ENCODE measurements at places on chromosomes 1 and 21.

DNA sequence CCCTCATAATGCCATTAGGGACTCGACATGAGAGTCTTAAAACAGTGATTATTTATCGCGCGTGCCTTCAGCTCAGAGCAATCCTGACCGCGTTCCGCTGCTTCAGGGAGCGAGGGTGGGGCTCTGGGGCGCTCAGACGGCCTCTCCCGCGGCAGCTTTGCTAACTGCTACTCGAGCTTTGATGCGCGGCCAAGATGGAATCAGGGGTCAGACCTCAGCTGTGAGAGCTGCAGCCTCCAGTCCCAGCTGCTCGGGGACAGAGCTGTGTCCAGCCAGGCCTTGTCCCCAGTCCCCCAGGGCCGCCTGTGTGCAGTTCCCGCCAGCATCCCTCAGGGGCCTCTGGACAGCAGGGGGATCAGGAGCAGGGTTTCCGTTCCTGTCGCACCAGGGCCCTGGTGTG, 104.6 kb upstream of the TTC34 start:
- DNase-seq: no peak

GRCh38 chr1:246971969-246972368, 35.9 kb downstream of the ZNF695 start:
- no peak for DNase-seq

DNA sequence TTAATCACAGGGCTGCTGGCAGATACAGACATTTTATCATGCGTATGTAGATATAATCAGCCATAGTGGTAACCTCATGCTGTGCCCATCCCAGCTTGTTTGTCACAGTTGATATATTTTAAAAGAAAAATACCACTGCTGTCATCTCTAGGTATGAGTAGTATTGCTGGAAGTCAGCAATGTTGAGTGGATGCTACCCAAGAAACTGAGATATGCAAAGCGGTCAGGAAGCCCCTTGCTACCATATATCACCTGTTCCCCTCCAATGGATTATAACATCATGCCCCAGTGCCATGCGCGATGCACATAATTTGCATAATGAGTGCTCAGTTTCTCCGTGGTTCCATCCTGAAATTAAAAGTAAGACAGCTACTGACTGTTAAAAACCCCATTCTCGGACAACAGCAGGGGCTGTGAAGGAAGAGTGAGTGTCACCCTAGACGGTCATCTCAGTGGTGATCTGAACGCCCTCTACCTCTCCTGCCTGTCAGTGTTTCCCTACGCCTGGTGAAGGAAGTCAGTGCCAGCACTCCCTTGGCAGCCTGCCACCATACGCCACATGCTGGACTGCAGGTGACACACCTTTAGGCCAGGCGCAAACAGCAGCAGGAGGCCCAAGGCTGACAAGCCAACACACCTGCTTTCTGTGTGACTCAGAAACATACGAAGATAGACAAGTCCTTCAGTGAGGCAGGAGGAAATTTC, 2.7 kb downstream of the IL10RB start:
- no peak for DNase-seq

GRCh38 chr1:186865857-186866256, 37.1 kb downstream of the PLA2G4A start:
- no peak for DNase-seq

DNA sequence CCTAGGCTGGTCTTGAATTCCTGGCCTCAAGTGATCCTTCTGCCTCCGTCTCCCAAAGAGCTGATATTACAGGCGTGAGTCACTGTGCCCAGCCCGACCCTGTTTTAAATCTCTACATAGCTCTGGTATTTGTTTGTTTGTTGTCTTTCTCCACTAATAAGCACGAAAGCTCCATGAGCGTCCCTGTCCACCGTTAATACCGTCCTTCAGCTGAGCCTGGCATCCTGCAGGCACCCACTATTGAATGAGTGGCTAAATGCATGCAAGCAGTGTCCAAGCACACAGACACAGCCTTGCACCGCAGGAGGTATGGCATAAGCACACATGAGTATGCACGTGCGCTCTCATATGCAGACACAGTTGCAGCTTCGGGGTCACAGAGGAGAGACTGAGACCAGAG, 4.5 kb upstream of the COL16A1 start:
- no peak for DNase-seq

DNA sequence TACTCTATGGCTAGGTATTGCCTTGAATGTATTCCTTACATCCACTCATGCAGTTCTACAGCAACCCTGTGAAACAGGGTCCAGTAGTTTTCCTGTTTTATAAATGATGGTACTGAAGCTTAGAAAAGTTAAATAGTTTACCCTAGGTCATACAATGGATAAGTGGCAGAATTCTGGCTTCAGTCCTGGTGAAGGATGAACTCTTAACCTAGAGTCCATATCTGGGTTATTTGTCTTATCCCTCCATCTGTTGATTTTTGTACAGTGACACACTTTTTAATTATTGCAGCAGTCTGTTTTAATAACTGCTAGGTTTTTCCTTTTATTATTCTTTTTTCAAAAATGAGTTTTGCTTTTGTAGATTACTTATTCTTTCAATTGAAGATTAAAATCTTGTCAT, 263.9 kb downstream of the DNM3 start:
- DNase-seq: no peak

Data from activated CD8-positive, alpha-beta memory T cell treated with anti-CD3 and anti-CD28 coated beads for 48 hours (primary cell).